ENCODE measurements at places on chromosomes 13 and 19.

DNA sequence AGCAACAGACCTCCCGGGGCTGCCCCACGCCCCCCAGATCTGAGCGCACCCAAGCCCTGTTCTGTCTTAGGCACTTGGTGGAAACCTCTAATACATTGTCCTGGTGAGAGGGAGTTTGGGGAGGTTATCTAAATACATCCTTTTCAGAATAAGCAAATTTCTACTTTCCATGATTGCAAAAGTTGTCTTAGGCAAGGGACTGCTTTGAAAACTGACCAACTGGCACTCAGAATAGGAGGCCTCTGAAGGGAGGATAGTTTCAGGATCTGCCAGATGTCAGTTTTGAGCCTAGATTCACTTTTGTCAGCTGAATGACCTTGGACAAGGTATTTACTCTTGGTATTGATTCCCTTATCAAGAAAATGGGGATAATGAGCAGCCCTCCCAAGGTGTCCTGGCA, 11.8 kb downstream of the SERP2 start:
- DNase-seq: no peak

DNA sequence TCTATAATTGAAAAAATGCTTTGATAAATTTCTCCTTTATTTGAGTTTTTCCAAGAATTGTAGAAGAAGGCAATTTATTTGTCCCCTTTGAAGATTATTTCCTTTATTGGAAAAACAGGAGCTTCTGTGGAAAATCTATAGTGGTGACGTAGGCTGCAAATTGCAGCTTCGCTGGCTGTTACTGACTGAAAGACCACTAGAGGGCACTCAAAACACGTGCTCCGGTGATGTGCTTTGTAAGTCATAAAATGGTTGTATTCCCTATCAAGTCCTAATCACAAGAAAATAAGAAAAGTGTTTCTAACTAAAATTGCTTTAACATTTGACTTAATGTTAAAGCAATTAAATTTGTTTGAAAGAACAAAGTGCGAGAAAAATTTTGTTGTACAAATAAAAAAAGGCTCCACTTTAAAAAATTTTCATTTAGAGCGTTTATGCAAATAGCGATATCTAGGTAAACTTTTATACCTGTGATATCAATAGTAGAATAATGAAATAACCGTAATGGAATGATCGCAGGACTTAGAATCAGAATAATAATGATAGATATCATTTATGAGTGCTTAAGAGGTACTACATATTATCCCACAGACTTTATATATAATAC, 638.2 kb upstream of the SPRY2 start:
- DNase-seq: peak; percentile 74

- no peak for DNase-seq
Observed at GRCh38 chr19:34598217-34599155, 78.5 kb downstream of the SCGB2B2 start.

- no peak for DNase-seq
Observed at GRCh38 chr13:28438067-28438466, 56.9 kb downstream of the FLT1 start.

DNA sequence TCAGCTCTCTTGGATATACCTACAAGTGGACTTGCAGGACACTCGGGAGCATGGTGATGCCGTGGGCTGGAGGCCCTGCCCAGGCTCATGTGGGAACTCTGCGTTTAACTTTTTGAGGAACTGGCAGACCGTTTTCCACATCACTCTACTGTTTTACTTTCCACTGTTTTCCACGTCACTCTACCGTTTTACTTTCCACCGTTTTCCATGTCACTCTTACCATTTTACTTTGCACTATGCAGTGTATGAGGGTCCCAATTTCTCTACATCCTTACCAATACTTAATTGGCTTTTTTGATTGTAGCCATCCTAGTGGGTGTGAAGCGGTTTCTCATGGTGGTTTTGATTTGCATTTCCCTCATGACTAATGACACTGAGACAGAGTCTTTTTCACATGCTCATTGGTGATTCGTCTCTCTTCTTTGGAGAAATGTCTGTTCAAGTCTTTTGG, 40.5 kb downstream of the GATAD2A start:
- no peak for DNase-seq

- no peak for DNase-seq
Observed at GRCh38 chr13:69050696-69051095, 1056.9 kb upstream of the ATXN8OS start.

DNA sequence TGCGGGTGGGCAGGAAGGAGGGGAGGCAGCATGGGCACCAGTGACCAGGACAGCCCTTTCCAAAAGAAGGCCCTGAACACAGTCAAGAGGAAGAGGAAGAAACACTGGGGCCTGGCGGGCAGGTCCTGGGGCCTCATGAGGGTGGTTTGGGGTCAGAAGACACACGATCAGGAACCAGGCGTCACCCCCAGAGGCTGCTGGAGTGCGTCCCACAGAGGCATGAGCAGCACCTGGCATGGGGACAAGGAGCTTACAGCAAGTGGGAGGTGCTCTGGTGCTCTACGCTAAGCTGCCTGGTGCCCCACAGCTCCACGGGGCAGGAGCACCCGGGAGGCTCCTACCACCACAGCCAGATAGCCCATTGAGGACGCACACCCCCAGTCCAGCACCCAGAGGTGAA, 20.0 kb downstream of the ELL start:
- no peak for DNase-seq

DNA sequence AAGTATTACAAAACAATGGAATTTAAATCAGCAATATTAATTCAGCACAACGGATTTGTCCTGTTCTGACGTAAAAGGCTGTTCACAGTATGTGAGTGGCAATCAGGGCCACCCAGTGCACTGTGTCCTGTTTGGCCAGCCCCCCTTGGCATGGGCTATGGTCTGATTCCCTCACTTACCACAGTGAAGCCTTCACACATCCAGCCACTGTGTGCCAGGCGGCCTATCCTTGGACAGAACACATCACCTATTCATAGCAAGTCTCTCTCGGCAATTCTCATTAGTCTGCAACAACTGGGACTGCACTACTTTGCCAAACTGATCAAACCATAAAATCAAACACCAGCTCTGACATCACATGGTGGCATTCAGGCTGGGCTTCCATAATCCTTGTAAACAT, 221.5 kb upstream of the TSHZ3 start:
- no peak for DNase-seq

DNA sequence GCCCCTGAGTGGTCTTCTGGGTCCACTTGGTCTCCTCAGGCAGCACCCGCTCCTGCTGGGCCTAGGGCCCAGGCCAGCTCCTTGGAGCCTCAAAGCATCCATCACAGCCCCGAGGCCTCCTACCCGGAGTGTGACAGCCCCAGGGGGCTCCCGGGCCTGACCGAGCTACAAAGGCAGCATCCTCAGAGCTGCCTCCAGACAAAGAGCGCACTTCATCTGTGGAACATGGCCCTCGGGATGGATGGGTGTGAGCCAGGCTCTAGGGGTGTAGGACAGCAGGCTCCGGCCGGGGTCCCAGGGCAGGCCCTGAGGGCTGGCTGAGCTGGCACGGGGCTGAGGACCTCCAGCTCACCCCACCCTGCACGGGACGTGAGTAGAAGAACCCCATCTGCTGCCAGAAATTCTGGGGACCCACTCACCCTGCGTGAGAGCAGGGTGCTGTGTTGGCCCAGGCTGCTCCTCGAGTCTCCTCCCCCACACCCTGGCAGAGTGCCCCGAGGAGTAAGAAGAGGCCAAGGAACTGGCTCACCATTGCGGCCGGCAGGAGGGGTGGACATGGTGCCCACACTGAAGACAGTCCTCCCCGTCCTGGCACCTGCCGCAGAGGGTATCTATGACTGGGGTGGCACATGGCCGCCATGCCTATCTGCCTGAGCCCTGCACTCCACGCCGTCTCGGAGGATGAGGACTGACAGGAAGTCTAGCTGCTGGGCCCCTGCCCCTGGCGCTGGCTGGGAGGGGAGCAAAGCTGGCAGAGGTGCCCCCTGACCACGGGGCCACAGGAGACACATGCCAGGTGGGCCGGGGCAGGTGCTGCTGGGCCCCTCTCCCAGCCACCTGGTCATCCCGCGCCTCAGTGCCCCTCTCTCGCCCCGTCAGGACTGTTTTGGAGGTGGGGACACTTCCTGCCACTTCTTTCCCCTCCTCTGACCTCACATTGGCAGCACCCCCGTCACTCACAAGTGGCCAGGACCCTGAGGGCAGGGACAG, 22.3 kb downstream of the CEBPG start:
- DNase-seq: peak; percentile 28

DNA sequence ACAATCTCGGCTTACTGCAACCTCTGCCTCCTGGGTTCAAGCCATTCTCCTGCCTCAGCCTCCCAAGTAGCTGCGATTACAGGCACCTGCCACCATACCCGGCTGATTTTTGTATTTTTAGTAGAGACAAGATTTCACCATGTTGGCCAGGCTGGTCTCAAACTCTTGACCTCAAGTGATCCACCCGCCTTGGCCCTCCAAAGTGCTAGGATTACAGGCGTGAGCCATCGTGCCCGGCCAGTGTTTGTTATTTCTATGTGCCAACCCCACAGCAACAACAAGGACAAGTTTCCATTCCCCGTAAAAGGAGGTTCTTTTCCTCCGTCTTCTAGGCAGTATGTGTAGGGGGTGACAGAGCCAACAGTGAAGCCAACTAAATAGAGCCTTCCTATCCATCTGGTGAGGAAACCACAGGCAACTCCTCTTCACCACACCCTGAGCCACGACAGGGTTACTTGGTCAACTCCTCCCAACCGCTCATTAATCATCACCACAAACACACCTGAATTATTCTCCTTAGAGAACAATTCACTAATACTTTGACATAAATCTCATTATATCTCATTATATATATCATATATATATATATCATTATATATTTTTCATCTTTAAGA, 25.5 kb downstream of the FOXO1 start:
- DNase-seq: no peak

DNA sequence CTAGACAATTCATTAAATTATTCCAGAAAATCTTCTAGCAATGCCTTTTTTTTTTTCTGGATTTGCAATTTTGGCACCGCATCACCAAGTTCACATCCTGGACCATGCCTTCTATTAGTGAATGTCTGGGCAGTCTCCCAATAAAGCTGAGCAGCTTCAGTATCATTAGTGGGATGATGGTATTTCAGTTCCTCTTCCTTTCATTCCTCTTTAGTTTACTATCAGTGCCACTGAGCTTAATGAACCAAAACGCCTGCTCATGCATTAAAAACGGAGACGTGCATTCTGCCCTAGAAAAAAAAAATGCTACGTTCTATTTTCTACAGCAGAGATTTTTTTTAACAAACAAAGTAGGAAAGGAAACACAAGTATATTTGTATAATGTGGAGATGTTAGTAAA, 343.0 kb downstream of the PCDH9 start:
- DNase-seq: peak; percentile 63

GRCh38 chr13:37097076-37097475, 8.4 kb downstream of the CSNK1A1L start:
- DNase-seq: peak; percentile 24

DNA sequence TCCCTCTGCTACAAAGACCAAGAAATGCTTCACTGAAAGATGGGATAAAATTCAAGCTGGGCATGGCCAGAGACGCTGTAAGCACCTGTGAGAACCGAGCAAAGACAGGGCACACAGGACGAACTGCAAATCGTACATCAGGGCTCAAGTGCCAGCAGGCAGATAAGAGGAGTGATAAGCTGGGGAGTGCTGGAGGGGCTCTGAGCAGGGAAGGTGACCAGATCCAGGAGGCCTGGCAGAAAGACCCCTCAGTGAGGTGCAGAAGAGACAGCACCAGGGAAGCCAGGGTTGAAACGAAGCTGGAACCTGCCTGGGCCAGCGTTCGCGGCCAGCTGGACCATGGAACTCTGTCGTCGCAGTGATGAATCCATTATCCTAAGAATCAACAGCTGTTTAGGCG, 10.2 kb downstream of the RAB20 start:
- no peak for DNase-seq

Measured in astrocyte of the spinal cord (primary cell).